ENCODE measurements at places on chromosomes 1 and 21. TPM values are rescaled to one million over a fixed set of nuclear protein-coding genes. Genes with fewer than 3 reads are reported as not detected.
A peak's percentile ranks its signal among the peaks of the same experiment; 100 is the strongest.

The PYHIN1 gene
- polyA plus RNA-seq = 110 TPM

DNA sequence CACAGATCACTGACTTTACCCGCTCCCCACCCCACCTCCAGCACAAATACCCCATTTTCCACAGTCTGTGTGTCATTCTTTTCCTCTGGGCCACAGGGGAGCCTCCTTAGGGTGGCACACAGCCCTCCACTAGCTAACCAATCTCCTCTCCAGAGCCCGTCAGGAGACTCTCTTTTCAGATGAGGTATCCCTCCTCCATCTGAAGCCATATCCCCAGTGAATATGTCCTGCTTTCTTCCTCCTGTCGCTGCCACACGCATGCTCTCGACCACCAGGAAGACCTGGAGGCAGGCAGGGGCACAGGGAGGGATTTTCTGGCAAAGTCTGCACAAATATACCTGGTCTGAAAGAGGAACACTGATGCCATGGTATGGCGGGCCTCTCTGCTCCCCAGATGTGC, 635 bp downstream of the ZNF648 start:
- no peak for DNase-seq

GRCh38 chr1:160520999-160521398, 2.1 kb downstream of the SLAMF6 start:
- DNase-seq = no peak

- no peak for DNase-seq
These were observed 183.1 kb downstream of the ZSCAN20 start for GRCh38 chr1:33655496-33655895.

GRCh38 chr21:45972353-45972715, 9.2 kb upstream of the COL6A1 start:
- no peak for DNase-seq

The DNM3 gene
- polyA plus RNA-seq = 0.29 TPM

GRCh38 chr1:110482662-110483307, 31.8 kb downstream of the PROK1 start:
- DNase-seq = no peak

- DNase-seq = peak; percentile 37
These were observed 10.4 kb upstream of the GALE start for GRCh38 chr1:23810818-23811540.

- DNase-seq = no peak
These were observed 32.4 kb upstream of the SCCPDH start for GRCh38 chr1:246691622-246692495.

DNA sequence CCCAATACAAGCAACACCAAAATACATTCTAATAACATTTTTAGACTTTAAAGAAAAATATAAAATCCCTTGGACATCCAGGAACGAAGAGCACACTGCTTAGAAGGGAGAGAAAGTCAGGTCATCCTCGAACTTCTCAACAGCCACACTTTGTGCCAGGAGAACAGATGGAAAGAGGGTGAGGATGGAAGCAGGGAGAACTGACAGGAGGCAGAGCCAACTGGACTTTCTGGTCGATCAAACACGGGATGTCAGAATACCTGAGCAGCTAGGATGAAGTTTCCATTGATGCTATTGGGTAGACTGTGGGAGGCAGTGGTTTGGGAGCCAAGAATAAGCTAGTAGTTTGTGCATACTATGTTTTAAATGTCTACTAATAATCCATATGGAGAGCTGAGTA, 111.4 kb downstream of the TOMM20 start:
- no peak for DNase-seq

- DNase-seq = peak; percentile 23
These were observed 121.8 kb downstream of the HFM1 start for GRCh38 chr1:91282695-91283420.

Measured in CD8-positive, alpha-beta memory T cell (primary cell).